ENCODE measurements at places on chromosomes 1 and 21.

GRCh38 chr1:150532860-150533259 is 16.3 kb upstream of the ADAMTSL4 start:
- DNase-seq, result no peak

DNA sequence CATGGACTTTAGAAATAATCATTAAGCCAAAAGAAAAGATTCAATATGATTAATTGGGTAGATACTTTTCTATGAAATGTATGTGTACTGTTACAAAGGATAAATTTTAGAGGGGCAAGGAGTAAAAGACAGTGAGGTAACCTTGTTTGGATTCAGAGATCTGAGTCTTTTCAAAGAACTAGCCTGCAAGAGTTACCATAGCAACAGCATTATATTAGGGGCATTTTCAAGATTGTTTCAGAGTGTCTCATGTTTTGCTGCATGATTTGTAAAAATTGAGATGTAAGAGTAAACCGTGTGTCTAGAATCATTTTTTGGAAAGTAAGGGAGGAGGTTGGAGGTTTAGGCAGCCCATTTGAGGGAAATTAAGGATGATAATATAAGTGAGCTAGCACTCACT is 70.6 kb upstream of the KIAA1614 start:
- peak; percentile 33 for DNase-seq

- DNase-seq, result no peak
These were observed 93.2 kb downstream of the CCDC185 start for GRCh38 chr1:223486366-223486765.

DNA sequence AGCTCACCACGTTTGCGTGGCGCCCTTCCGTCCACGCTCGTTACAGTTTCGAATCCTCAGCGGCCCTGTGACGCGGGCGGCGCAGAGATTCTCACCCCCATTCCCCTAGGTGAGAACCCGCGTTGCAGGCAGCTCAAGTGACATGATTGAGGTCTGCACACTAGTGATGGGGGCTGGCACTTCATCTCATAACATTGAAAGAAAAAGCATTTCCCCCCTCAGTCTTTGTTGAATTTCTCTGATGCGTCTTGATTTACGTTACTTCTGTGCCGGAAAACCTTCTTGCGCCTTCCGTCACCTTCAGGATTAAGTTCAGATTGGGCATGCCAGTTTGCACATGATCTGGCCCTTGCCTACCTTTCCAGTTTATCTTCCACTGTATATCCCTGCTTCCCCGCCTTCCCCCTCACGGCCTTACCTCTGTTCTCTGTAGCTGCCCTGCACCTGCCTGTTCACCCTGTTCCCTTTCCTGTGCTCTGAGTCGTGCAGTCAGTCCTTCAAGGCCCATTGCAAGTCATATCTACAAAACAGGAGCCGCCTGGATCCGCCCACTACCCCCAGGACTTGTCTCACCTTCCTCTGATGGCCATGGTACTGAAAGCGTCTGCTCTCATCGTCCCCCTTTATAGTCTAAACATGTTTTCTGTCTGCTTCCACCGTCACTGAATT is 1.1 kb downstream of the CTPS1 start:
- no peak for DNase-seq

GRCh38 chr1:96346719-96347118 is 374.9 kb upstream of the PTBP2 start:
- DNase-seq, result no peak

GRCh38 chr1:242139442-242139841 is 140.5 kb upstream of the MAP1LC3C start:
- no peak for DNase-seq

- peak; percentile 83 for DNase-seq
These were observed at the start of gene IFI16 for GRCh38 chr1:159009704-159010361. TSS of gene IFI16 (plus strand) at chr1:159009907. CDS start at chr1:159014681, 4,774 bp downstream.

DNA sequence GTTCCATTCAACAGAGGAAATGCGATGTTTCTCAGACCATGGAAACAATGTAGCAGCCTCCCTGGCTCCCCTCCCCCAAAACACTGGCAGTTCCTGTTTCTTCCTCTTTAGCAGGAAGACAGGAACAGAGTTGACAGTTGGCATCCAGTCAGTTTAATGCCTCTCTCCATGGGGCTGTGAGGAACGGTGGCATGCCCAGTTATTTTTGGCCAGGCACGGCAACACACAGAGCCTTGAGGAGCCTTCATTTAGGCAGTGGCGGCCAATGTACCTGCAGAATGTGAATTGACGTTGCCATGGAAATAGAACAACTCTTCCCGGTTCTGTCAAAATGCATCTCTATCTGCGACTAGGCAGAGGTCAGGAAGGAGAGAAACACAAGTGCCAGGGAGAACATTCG is 330.6 kb downstream of the DSCAM start:
- DNase-seq, result no peak

Data from GM04504 (cell line).